ENCODE measurements at places on chromosomes 6 and 20.

DNA sequence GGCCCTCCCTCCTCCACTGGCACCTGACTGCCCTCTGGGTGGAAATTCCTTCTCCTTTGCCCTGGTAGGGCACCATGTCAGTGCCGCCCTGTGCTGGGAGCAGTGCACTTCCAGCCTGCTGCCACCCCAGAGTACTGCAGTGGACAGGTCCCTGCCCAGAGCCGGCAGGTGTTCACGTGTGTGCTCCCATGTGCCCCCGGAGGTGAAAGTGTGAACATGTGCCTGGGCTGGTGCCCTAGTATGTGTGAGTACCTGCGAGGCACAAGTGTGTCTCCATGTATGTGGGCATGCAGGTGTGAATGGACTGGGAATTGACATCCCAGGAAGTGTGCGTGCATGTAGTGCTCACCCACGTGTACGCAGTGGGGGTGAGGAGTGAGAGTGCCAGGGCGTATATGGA, 29.4 kb downstream of the SDCBP2 start:
- no peak for DNase-seq

DNA sequence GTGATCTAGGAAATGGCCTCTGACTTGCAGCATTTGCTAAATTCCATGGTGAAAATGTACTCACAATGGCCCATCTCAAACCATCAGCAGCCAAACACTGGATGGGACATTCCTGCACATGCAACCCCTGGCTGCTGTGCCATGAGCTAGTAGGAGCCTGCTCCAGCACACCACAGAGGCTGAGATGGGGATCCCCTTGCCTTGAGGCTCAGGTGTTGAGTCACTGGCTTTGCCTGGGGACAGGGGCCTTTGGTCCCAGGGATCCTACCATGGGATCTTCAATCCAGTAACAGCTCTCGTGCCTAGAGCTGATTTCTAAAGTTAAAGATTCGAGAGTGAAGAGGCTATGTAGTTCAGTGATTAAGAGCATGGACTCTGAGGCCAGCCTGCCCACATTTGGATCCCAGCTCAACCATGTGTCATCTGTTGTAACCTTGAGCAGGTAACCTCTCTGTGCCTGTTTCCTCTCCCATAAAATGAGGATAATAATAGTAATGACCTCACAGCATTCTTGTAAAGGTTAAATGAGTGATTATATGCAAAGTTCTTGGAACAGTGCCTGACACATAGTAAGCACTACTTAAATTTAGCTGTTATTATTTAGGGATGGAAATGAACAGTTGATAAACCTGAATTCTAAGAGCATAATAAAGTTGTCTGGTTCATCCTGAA, 16.4 kb downstream of the FOXQ1 start:
- DNase-seq: no peak

DNA sequence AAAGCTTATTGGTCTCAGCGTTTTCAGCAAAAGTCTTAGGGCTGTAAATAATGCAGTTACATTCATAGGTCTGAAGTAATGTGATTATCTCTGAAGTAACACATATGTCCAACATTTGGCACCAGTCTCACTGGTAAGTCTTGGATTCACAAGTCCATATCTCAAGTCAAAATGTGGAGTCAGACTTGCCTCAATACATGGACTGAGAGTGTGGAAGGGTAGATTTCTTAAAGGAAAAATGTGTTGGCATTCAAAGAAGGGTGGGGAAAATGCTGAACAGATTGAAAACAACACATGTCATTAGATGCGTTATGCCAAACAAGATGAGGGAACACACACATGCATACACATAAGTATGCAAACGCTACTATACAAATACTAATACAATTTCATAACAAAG, 989.0 kb upstream of the MANEA start:
- no peak for DNase-seq

DNA sequence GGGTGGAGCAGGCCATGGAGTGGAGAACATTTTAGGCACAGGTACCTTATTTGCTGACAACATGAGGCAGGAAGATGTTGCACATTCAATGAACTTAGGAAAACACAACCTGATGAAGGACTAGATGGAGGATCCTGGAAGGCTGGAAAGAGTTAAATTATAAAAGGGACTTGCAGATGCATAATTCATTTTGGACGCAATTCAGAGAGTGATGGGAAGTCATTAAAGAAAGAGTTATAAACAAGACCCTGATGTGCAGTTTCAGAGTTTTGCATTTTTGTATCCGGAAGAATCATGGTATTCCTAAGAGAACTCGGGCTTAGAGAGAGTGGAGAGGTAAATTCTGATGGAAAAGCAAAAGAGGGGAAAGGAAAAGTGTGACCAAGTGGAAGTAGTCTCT, 104.5 kb downstream of the TSHZ2 start:
- no peak for DNase-seq

DNA sequence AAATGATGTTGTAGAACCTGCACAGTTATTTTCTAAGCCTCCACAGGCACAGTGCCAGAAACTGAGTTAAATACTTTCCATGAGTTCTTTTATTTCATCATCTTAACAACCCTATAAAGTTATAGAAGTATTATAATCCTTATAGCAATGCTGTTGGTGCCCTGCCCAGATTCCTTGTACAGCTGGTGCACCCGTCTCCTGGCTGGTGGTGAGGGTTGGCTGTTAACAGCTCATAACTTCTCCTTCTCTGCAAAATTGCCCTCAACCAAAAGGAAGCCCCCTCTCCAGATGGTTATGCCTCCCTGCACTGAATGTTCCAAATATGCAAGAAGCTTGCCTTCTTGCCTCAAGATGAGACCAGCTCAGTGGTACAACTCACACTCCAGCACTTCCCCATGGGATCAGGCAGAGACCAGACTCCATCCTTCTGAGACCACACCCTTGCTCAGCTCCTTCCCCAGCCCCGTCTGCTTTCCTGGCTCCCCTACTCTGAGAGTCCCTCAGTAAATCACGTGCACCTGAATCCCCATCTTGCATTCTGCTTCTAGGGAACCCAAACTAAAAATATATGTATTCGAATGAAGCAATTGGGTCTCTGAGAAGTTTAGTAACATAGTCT, 304.4 kb upstream of the PLCB4 start:
- no peak for DNase-seq

DNA sequence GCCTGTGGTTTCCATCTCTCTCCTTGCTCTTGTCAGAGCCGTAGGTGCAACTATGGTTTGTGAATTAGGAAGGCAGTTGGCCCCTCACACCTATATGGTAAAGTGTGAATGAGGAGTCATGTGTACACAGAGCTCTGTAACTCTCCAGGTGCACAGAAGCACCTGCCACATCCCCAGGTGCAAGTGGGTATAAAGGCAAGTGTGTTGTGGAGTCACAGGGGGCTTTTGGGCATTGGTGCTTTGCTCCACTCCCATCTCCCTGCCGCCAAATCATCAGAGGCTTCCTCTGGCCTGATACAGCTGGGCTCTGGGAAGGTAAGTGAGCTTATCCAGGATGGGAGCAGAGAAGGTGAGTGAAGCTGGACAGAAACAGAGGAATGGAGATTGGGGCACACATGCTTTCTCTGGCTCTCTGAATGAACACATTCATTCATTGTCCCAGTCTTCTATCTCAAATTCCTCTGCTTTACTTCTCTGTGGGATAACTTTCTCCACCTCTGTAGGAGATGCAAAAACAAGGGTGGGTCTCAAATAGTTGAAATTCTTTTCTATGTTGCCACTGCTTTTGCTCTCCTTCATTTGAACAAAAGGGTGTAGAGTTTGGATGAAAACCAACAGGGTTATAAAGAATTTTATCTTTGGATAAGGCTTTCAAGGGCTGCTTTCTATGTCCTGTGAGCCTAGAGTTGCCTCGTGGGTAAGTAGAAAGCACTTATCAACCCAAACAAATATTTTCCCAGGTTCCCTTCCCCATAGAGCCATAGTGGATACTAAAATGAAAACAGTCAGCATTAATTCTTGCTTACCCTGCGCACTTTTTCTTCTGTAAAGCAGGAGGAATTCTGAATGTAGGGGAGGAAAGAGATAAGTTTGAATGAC, 45.0 kb upstream of the RIPOR2 start:
- no peak for DNase-seq

DNA sequence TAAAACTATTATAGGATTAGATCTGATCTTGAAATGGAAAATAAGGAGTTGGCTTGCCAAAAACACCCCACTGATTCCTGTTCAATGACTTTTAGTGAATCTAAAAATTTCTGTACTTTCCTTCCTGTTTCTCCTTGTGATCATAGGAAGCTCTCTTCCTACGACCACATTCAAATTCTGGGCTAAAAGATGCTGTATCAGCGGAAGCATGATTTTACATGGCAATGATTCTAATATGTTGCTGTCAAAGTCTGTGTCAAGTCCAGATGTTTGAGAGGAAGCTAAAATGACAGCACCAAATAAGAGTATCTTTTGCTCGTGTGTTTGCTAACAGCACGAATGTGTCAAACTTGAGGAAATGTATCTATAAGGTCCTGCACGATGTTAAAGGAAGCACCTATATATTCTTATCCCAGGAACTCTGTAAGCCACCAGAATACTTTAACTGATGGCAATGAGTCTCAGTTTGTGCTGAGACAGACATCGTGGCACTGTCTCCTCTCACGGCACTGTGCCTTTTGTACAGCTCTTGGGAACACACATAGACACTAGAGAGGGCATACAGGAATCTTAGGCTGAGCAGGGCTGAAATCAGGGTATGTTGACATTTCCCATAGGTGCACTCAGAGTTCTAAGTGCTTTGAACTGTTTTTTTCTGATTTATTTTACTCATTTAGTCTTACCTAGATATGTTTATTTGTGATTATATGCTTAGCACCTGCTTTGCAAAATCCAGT, 24.9 kb upstream of the MAP3K4 start:
- no peak for DNase-seq

GRCh38 chr6:152750694-152751093, at the start of gene VIP:
VIP (plus strand) TSS chr6:152750797; CDS start chr6:152752178, 1,381 bp downstream.
- no peak for DNase-seq

DNA sequence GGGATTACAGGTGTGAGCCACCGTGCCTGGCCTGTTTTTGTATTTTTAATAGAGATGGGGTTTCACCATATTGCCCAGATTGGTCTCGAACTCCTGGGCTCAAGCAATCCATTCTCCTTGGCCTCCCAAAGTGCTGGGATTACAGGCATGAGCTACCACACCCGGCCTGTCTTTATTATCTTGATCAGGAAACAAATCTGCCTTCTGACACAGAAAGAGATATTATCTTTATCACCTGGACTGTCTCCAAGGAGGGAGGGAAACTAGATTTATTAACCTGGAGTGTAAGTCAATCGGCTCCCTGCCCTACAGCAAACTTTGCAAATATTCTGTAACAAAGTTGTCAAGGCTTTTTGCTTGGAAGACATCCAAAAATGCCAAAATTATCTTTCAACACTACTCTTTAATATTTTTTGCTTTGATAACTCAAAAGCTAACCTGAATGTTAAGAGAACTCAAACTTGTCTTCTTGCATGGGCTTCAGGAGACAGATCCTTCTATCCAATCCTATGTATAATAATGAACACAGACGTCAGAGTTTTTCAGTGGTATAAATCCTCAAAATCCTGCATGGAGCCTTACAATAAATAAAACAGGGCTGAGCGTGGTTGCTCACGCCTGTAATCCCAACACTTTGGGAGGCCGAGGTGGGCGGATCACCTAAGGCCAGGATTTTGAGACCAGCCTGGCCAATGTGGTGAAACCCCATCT, 85.0 kb upstream of the LOC128125822 start:
- DNase-seq: no peak

DNA sequence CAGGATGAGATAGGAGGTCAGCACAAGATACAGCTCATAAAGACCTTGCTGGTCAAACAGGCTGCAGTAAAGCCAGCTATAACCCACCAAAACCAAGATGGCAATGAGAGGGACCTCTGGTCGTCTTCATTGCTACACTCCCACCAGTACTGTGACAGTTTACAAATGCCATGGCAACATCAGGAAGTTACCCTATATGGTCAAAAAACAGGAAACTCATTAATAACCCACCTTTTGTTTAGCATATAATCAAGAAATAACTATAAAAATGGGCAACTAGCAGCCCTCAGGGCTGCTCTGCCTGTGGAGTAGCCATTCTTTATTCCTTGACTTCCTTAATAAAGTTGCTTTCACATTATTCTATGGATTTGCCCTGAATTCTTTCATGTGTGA, 30.9 kb downstream of the SLC22A2 start:
- no peak for DNase-seq

GRCh38 chr20:19288636-19289035, 76.2 kb downstream of the SLC24A3 start:
- DNase-seq: no peak

DNA sequence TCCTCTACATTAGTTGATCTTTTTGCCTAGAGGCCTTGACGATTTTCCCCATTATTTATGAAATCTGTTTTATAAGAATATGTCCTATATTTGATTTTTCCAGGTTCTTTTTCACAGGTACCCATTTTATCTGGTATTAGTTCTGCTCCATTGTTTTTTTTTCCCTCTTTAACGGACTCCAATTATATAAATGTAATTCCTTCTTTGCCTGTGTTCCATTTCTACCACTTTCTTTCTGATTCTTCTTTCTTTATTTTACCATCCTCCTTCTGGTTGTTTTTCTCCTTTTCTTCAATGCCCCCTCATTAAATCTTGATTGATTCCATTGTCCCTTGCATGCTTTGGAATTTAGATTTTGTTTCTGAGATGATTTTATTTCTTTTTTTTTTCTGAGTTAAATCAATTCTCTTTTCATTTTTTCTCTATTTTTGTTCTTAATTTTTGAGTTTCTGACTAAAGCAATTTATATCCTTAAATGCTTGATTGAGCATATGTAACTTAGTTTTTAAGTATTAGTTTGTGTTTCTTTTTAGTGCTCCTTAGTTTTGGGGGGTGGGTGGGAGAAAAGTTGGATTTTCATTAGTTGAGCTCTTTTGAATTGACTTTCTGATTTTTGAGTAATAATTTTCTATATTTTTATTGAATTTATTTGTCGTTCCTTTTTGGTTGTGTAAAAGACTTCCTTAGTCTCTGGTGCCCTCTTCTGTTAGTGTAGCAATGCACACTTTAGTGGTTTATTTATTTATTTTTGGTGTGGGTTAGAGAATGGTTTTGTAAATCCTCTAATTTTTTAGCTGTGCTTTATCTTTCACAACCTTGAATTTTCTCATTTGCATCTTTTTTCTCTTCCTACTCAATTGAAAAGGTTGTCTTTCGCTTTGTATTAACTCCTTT, 140.8 kb downstream of the FARS2 start:
- DNase-seq: peak; percentile 35

- no peak for DNase-seq
Observed at GRCh38 chr6:10621213-10621612, 73.2 kb downstream of the C6orf52 start.

DNA sequence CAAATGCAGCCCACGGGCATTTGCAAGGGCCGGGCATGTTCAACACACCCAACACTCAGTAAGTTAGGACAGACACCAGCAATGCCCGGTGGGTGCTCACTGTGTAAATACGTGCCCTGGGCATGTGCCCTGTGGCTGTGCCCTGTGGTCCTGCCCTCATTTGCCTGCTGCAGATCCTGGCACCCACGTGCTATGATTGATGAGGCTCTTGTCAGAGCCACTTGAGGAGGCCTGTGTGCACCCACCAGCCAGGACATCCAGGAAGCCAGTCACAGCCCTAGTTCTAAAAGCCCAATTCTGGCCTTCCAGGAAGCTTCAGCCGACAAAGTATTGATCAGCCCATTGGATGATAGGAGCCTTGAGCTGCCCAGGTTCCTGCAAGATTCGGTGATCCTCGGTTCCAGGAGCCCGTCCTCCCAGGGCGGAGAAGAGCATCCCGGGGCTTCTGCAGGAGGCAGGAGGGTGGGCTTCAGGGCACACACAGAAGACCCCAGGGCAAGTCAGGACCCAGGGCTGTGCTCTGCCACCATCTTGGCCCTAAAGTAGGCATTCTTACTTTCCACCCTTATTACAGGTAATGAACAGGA, 223.9 kb downstream of the PREX1 start:
- no peak for DNase-seq

Measured in SW 1271 (cell line).